Jurkat, Clone E6-1 (cell line): ENCODE measurements at places on chromosomes 6 and 20.

- DNase-seq: peak; percentile 60
Measured at GRCh38 chr20:59087829-59088433, 45.3 kb upstream of the PRELID3B start.

GRCh38 chr6:131250122-131250521 is 114.9 kb downstream of the AKAP7 start:
- no peak for DNase-seq

- DNase-seq: no peak
Measured at GRCh38 chr20:25081065-25081729, 744 bp downstream of the VSX1 start.

GRCh38 chr6:168961264-168961656 is 292.4 kb downstream of the THBS2 start:
- DNase-seq: no peak

GRCh38 chr6:150243620-150244314 is 100.9 kb downstream of the PPP1R14C start:
- DNase-seq: no peak

DNA sequence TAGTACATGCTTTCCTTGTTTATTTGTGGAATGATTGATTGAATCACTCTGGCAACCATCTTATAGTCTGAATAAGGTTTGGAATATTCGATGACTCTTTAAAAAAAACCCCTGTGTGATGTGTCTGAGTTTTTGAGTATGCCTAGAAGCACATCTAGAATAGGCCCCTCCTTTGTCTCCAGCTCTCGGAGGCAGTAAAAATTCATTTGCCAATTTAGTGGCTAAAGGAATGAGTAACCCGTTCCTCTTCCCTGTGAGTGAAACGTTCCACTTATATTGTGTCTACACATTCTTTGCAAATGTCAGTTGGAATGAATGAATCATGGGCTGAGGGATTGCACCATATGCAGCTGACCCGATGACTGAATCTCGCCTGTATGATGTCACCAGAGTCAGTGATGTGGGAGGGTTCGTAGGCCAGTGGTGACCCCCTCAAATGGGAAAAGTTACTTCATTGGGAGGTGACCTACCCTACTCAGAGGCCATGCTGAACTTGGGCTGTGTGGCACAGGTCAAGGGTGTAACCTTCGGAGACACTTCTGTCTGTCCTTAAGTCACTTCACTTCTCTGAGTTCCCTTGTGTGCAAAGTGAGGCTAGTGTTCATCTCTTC is 21.6 kb downstream of the MOCS3 start:
- no peak for DNase-seq

DNA sequence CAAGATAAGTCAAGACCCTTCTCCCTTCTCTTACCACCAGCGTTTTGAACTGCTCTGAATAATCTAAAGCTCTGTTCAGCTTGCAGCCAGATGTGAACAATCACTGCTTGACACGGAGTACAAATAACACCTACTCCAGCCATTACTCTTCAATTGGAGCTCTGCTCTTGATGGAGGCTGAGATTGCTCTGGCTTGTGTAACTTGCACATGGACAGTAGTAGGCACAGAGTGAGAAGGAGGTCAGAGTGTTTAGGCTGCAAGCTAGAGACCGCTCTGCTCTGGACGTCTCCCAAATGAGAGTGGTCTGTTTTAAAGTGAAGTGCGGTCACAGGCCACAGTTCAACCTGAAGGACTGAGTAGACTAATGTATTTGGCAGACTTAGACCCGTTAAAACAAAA is 158.3 kb downstream of the HDGFL1 start:
- DNase-seq: no peak

GRCh38 chr6:53376661-53377226 is 28.0 kb upstream of the ELOVL5 start:
- DNase-seq: no peak

DNA sequence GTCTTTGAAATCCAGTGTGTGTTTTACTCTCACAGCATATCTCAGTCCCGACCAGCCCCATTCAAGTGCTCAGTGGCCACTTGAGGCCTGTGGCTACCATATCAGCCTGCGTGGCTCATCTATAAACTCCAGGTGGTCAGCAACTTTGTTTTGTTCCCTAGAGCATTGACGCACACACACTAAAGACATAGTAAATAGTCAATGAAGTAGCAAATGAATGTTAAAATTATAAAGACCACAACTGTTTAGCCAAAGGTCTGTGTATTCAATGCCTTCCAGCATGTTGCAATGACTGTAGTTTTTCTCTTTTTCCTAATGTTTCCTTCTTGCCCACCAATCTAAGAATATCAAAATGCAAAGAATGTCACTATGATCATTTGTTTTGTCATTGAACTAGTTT is 238.2 kb upstream of the ZNF217 start:
- no peak for DNase-seq
